ENCODE measurements at places on chromosomes 7 and 10.

DNA sequence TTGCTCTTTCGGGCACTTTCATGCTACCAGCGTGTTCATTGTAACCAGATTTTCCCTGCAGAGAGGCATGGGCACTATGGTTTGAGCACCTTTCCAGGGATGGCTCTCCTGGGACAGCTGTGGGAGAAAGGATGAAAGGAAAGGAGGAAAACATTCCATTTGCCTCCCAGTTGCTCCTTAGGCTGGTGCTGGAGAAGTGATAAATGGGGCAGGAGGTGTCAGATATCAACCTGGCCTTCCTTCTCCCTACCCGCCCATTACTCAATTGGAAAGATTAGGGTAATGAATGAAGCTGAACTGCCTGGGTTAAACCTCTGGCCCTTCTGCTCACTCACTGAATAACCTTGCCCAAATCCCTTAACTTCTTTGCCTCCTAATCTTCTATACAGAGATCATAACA is 228.4 kb downstream of the PLXNA4 start:
- DNase-seq = no peak

DNA sequence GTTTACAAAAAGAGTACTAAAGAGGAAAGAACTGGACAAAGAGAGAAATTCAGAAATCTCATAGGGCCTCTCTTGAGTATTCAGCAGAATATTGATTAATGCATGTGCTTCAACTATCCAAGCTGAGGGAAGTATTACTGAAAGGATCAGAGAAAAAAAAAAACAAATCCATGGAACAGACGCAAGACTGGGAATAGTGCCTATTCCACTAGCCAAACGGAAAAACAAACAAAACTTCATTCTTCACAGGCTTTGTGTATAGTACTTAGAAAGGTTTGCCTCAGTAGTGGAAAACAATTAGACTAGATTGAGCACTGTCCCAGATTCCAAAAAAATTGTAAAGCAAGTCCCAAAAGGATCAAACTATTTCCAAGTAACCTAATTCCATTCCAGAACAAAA is 106.2 kb downstream of the TFEC start:
- no peak for DNase-seq

DNA sequence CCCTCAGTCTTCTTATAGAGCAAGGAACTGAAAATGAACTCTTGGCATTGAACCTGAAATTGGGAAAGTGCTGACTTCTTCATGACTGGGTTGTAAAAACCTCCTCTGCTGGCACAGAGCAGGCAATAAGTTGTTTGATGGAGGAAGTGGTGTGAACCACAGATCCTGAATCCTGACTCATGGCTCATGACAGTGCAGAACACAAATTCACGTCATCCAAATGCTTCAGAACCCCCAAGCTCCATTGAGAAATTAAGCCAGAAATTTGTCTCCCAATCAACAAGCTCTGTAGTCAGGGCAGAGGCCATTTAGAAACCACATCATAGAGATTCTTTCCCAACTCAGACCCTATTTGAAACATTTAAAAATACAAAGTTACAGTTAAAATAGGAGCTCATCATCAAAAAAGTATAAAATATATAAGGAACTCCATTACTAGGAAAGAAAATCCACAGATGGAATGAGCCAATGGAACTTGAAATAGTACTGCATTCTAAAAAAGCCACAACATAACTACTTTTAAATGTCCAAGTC is 10.3 kb upstream of the STK17A start:
- DNase-seq = no peak

GRCh38 chr7:33233659-33234058 is 104.3 kb downstream of the BBS9 start:
- no peak for DNase-seq

GRCh38 chr7:143016996-143017395 is 9.9 kb downstream of the OR9A2 start:
- no peak for DNase-seq

DNA sequence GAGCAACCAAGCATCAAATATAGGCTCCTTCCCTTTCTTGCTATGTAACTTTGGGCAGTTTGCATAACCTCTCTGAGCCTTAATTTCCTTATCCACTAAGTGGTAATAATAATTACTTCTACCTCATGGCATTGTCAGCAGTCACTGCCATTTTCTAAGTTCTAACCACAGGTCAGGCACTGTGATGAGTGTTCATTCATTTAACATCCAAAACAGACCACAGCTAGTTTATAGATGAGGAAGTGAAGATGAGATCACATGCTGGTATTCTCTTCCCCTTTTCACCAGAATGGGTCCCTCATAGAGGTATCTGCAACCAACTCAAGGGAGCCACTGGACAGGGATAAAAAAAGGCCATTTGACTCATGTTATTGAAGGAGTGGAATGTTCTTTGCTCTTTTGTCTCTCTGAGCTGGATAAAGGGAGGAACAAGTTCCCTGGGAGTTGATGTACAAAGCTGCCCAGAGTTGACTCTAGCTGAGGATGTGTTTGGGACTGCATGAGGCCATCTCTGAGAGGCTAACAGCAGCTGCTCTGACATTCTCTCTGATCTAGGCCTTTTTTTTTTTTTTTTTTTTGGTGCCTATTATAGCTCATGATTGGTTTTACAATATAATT is 65.0 kb downstream of the DNAJC12 start:
- no peak for DNase-seq

DNA sequence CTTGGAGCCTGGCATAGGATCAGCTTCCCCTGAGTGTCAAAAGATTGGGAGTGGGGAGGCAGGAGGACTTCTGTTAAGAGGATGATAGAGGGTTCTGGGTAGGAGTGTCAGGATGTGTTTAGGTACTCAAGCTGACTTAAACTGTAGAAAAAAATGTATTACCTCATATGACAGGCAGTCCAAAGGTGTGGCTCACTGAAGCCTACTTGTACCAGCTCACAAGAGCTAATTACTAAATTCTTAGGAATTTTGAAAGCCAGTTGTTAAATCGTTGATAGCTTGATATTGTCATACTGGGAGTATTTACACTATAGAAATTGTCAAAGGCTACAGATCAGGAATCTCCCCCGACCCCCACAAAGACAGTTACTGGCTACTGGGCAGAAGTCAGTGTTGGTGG is 32.1 kb downstream of the FAS start:
- no peak for DNase-seq

- DNase-seq = peak; percentile 68
Measured at GRCh38 chr10:108465871-108466641, 1301.5 kb upstream of the SORCS1 start.

DNA sequence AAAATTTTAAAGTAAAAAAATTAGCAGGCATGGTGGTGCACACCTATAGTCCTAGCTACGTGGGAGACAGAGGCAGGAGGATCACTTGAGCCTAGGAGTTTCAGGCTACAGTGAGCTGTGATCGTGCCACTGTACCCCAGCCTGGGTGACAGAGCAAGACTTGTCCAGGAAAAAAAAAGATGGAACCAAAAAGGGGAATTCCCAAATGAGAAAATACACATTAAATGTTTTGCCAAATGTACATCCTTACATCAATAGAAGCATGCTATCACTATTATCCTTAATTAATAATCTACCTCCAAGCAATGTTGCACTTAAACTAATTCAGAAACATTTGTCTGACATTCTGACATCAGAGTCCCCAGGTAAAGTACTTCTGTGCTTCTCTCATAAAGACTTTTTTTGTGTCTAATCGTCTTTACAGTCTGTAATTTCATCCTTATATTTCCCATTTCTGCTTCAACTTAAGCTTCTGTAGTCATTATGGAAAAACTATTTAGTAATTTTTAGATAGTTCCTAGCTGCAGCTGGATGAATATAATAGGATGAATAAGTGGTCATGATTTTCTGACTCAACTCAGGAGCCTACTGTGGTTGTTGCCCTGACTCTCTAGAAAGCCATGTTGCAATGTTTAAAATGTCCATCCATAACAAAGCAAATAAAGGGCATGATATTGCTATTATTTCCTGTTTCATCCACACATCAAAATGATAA is 57.7 kb downstream of the MYPN start:
- no peak for DNase-seq

DNA sequence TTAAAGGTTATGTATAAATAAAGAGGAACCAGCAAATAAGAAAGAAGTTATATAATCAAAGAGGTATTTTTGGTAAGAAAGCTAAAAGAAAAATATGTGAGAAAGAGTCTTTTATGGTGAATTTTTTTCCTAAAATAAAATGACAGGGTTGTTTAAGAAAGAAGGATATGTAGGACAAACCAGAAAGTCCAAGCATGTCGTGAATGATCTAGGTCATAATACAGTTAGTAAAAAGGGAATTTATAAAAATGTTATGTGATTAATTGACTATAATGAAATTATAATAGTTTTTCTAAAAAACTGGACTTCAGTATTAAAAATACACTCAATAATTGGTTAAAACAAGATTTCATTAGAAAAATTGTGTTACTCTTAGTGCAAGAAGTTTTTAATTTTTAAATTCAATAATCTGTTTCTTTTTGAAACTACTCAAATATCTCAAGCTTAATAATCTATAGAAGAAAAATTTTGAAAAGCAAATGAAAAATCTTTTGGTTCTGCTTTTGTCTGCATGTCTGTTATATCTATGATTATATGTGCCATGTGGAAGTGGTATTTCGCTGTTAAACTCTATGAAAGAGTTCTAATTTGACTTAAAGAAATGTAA is 23.3 kb downstream of the AVL9 start:
- no peak for DNase-seq

GRCh38 chr7:15158141-15158810 is 255.7 kb upstream of the DGKB start:
- DNase-seq = no peak

- DNase-seq = no peak
Measured at GRCh38 chr7:1963575-1963974, 269.2 kb downstream of the MAD1L1 start.

DNA sequence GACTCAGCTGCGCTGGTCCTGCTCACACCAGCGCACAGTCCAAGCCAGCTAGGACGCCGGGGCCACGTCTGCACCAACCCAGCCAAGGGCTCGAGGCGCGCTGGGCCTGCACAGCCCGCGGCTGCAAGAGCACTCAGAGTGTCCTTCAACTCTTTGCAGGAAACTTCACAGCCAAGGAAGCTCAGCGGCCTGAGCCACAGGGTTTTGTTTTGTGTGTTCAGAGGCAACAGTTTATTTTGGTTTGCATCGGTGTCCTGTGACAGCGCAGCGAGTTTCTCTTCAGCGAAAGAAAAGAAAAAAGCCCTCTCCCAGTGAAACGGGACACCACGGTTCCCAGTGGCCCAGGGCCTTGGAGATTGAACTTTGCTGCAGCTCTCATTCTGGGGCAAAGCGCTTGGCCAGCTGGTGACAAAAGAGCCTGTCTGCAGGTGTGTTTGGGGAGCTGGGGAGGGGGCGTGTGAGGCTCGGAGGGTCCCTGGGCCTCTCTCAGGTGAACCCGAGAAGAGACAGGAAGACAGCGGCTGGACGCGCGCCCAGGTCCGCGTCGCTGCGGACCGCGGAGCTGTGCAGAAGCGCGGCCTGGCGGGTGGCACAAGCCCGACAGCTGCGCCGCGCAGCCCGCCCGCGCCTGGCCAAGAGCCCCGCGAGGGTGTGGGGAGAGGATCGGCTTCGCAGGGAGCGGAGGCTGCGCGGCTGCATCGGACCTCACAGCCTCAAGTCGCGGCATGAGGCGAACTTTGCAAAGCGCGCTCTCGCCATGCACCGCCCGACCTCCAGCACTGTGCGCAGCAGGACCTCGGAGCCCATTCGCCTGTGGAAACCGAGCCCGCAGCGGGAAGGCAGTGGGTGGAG is 922 bp downstream of the CXCL12 start:
- DNase-seq = peak; percentile 78

GRCh38 chr7:142774826-142775225 is 4.1 kb downstream of the PRSS2 start:
- DNase-seq = no peak

- DNase-seq = no peak
Measured at GRCh38 chr10:122555442-122555841, 5.1 kb upstream of the DMBT1 start.

DNA sequence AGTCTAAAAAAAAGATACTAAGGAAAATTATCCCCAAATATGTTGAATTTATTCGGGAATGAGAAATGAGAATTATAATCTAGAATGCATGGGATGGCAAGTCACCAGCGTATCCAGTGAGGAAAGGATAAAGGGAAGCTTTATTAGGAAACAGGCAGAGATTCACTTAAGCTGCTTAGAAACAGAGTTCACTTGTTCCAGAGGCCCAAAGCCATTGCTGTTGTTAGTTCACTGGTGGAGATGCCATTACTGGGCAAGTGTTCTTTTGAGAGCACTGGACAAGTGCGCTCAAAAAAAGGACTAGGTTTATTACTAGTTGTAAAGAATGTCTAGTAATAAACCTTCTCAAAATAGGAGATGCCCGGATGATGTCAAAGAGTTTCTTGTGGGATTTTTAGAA is 51.2 kb downstream of the MICU1 start:
- DNase-seq = no peak

DNA sequence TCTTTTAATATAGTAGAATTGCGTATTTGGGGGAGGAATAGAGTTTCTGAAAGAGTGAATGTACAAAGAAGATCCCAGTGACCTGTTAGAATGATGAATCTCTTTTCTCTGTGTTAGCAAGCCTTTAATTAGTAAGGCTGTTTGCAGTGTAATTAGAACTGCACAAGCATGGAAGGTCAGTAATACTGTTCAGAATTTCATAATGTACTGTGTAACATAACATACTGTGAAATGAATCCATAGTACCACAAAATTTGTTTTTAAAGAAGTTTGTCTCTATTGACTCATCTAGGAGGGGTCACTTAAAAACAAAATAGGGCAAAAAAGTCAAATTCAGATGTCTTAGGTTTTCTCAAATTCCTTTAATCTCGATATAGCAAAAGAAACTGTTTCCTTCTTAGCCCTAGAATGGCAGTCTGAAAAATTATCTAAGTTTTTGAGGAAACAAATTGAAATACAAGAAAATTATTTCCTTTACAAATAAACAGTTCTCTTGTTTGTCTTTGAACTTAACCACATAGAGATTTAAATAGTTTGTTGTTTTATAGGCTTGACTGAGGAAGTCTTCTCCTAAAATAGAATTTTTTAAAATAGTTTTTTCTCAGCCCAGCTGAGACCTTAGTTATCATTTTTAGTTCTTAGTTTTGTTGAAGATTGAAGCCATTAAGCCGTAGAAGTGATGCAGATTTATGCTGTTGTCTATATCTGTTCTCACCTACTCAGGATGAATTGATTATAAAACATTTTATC is 12.5 kb downstream of the ADK start:
- DNase-seq = no peak

DNA sequence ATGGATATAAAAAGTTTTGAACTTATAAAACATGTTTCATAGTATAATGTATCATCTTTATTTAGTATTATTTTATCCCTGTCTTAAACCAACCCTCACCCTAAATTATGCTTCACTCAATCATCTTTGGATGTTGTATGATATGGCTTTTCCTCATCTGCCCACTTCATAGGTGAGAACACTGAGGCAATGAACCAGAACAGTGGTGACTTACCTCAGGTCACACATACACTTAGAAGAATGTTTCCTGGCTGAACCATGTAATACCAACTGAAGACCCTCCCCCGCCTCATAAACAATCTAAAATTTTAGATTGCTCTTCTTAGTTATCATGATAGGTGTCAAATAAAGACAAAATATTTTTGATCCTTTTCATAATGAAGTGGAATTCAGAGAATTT is 22.6 kb upstream of the STOX1 start:
- DNase-seq = no peak

GRCh38 chr7:51311166-51311565 is 5.4 kb downstream of the COBL start:
- no peak for DNase-seq

GRCh38 chr10:23643111-23643780 is 204.4 kb downstream of the OTUD1 start:
- no peak for DNase-seq

GRCh38 chr10:31099664-31100063 is 68.0 kb upstream of the ZNF438 start:
- no peak for DNase-seq
